Stimulated activated CD4-positive, alpha-beta T cell treated with anti-CD3 and anti-CD28 coated beads, Interleukin-2, amount 100 ng/mL, for 24 hours (primary cell): ENCODE measurements at places on chromosomes 5 and 9.

DNA sequence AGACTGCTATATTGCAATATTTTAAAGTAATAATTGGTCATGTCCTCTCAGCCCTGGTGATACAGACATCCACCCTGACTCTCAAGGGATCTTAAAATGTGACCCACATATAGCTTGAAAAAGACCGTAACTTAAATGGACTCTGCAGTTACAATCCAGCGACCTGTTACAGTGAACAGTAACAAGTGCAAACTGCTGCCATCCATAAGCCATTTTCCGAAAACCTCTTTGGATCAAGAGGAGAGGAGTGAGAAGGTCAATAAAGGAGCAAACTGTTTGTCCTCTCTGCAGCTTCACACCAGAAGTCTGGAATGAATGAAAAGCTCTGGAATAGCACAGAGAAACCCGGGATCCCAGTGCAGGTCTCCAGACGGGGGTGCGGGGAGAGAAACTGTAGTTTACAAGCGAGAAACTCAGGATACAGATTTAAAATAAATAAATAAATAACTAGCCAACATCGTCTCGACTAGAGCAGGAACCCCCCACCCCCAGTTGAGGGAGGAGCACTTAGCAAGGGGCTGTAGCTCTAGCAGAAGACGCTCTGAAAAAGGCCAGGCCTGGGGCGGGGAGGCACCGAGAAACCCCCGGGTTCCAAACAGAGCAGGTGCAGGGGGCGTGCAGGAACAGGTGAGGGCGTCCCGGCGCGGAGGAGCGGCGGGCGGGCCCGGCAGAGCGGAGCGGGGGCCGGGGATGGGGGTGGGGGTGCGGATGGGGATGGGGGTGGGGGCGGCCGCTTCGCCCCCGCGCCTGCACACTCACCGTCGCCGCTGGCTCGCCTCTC lies 572 bp downstream of the ZDHHC21 start:
- peak; percentile 38 for DNase-seq

DNA sequence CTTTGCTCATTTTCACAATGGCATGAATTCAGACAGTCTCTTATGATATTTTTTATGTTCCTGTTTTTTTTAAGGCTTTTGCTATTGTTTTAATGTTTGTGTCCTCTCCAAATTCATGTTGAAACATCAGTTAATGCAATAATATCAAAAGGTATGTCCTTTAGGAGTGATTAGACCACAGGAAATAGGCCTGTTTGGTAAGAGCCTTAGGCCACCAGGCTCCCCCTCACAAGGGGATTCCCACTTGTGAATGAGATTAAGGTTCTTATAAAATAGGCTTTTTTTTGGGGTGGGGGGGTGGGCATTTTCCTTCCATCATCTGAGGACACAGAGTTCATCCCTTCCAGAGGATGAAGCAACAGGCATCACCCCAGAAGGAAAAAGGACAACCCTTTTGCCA lies 2074.2 kb upstream of the C9orf72 start:
- no peak for DNase-seq

GRCh38 chr9:138080979-138081378 lies 203.4 kb downstream of the CACNA1B start:
- no peak for DNase-seq

GRCh38 chr5:136011414-136012001 lies 17.3 kb upstream of the TGFBI start:
- no peak for DNase-seq

DNA sequence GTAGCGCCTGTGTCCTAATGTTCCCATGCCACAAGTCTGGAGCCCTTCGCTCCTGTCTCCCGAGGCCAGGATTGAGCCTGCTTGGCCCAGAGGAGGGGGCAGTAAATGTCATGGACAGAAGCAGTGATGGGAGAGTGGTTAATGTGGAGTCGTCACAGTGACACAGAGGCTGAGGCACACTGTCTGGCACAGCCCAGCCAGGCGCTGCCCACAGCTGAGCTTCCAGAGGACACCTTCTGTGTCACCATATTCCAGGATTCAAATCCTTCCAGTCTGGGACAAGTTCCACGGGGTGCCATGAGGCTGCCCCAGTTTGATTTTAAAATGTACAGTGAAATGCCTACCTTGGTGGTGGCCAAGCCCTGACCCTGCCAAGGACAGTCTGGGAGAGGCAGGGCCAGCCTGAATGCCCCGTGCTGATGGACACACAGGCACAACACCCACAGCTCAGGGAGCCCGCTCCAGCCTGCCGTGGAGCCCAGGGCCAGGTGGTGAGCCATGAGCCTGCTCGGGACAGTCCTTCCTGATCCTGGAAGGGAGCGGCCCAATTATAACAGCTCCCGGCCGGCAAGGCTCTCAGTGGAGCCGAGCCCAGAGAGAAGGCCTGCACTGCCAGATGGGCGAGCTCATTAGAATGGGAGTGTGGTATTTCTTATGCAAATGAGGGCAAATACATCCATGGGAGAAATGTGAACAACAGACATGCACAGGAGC lies 99.1 kb upstream of the RUFY1 start:
- DNase-seq, result no peak
